ENCODE measurements at places on chromosomes 7 and 10. TPM values are rescaled to one million over a fixed set of nuclear protein-coding genes. Genes with fewer than 3 reads are reported as not detected.
A peak's percentile ranks its signal among the peaks of the same experiment; 100 is the strongest.

Gene PLAU
- 11.8 TPM for total RNA-seq

Gene ITPRID1
- total RNA-seq = not detected

Gene LIPF
- total RNA-seq = not detected

Gene STMP1
- 5.7 TPM for total RNA-seq

Gene ZCWPW1
- 0.76 TPM for total RNA-seq

DNA sequence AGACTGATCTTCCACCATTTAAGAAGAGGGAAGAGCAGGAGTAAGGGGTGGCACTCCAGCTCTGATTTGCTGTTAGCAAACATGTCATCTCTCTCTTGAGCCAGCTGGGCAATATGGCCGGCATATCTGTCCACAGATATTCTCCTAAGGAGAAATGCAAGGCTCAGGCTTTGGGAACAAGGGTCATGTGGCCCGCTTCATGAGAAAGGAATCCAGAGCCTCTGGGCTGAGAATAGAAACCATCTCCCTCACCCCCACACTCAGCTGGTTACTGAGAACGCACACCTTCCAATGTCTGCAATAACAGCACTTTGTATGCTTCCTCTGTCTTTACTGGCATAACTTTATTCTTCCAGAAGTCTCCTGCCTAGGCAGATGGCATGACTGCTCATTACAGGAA, 171.2 kb downstream of the ELMO1 start:
- DNase-seq = no peak

DNA sequence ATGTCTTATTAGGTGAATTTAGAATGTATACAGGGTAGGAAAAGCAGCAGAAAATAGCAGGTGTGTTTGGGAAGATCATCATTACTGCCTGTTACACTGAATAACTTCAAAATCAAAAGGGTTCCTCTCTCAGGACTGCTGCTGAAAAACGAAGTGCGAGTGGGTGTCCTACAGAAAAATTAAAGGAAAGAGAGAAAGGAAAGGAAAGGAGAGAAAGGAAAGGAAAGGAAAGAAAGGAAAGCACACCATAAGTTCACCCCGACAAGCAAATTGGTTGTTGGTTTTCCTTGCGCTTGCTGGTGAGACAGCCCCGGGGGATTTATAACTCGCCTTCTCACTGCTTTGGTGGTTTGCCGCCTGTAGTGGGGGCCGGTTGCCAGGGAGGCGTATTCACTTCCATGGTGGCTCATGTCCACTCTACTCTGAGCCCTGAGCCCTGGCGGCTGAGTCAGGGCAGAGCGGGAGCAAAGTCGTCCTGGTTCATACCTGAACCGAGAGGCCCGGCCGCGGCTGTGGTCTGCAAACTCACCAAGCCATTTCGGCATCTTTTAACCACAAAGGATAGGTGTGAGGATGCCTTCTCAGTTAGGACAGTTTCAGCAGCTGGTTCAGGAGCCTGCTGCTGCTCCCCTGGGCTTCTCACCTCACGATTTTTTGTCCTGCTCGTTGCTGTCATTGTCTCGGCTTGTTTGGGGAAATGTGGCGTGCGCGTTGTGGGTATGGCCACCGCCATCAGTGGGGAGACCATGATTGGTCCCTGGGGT, 26.1 kb downstream of the INPP5A start:
- DNase-seq = no peak

DNA sequence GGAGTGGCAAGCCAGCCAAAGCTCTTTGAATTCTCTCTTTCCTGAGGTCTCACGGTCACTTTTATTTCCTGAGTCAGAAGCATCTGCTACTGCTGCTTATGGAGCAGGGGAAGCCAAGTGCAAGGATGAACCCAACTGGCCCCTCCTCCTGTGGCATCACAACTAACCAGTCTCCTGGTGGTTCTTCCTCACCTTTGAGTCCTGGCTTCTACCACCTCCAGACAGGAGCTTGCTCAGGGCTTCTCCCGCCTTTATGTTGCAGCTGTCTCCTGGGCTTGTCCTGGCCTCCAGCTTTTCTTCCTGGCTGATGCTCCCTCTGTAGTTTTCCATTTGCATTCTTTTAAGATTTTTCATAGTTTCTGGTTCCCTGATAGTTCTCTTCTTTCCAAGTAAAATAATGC, 349.7 kb upstream of the NRP1 start:
- no peak for DNase-seq

GRCh38 chr10:20858292-20859124, 38.6 kb downstream of the NEBL start:
- DNase-seq = peak; percentile 52

Data from dermis microvascular lymphatic vessel endothelial cell (primary cell).